ENCODE measurements at places on chromosomes 13 and 19.

DNA sequence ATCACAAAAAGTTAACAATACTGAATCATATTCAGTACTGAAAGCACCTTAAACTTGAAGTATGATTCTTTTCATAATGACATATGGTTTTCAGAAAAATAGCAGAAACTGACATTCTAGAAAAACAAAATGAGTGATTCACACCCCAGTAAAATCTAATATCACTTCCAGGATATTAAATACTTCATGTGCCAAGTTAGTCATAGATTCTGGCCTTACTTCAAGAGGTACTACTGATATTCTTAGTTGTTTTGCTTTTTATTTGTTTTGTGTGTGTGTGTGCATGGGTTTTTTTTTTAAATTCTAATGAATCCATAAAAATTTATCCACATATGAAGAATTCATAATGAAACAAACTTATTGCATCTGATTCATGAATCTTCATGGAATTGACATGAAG lies 207.9 kb upstream of the UFM1 start:
- no peak for DNase-seq

DNA sequence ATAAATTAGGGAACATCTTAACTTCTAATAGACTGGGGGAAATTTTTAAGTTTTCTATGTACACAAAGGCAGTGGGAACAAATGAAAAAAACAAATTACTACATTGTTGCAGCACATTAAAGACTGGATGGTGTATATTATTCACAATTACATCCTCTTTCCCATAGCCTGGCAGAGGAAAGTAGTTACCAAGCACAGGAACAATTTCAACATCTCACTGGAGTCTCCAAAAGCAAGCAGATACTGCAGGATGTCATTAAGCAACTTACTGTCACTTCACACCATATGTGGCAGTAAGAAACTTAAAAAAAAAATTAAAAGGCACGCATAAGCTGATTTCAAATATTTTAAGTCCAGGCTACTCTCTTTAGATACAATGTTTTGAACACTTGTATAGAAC lies 6.4 kb upstream of the EFNB2 start:
- DNase-seq = no peak

DNA sequence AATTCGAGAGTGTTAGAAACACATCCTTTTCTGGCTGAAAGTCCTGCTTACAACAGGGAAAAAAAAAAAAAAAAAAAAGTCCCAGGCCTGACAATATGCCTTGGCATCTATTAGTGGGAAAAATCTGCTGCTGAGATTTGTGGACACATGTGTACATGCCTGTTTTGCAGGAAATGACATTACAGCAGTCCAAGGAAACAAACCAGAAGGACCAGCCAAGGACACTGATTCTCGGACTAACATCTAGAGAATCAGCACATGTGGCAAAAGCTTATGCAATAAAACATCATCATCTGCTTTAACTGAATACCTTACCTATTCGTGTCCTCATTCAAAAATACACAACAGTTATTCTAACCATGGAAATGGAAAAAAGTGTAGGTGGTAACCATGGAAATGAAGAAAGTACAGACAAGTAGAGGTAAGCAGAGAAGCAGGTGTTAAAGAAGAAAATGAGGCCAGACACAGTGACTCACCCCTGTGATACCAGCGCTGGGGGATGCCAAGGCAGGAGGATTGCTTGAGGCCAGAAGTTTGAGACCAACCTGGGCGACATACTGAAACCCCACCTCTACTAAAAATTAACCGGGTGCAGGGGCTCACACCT lies 9.4 kb upstream of the DPY19L3 start:
- no peak for DNase-seq

GRCh38 chr19:31553112-31553845 lies 204.0 kb upstream of the TSHZ3 start:
- DNase-seq = no peak

- no peak for DNase-seq
Observed at GRCh38 chr19:57558525-57558924, 1.1 kb downstream of the ZNF550 start.

DNA sequence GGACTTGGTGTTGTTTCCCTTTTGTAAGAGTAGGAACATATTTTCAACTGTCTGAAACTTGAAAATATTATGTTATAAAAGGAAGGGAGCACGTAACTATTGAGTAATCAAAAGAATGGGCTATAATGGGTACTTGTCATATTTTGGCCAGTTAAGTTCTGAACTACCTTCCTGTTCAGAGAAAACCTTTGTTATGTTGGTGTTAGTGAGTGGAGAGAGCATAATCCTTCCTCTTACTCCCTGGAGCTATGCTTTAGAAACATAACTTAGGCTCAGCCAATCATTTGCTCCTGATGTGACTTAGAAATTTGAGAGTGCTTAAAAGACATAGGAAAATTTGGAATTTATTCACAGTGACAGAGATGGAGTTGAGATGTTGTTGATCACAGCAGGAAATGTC lies 482.5 kb upstream of the SPRY2 start:
- DNase-seq = no peak

- no peak for DNase-seq
Observed at GRCh38 chr19:30386551-30387143, 14.5 kb downstream of the ZNF536 start.

GRCh38 chr19:18428787-18429674 lies 8.9 kb downstream of the ISYNA1 start:
- DNase-seq = no peak

- no peak for DNase-seq
Observed at GRCh38 chr19:17951990-17952976, 14.6 kb upstream of the KCNN1 start.

GRCh38 chr19:38433268-38433733 lies at the start of gene RYR1:
Gene RYR1, plus strand, starts transcription at chr19:38433691. Its CDS starts 139 bp downstream, at chr19:38433830.
- peak; percentile 11 for DNase-seq

DNA sequence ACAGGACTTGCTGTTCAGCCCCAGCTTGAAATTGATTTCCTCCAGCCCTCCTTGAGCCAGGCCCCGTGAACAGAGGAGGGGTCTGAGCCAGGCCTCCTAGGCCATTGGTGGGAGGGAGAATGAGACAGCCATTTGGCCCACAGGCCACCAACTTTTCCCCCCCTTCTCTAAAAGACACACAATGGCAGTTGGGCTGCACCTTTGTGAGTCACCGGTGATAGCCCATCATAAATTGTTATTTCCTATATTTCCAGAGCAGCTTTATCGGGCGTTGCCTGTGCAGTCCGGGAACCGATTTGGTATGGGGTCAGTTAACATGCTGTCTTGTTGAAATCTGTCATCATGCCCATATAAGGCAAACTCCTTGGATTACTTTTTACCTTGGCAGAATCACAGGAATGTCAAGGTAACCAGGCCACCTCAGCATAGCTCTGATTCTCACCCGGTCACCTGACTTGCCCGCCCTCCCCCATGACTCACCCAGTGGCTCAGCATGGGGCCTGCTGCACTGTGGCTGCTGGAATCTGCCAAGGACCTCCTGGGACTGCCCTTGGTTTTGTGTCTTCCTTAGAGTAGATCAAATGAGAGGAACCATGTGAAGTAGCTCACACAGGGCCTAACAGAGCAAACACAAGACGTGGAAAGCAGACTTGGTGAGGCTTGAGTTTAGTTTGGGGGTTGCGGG lies 36.1 kb downstream of the ACTN4 start:
- DNase-seq = peak; percentile 96

DNA sequence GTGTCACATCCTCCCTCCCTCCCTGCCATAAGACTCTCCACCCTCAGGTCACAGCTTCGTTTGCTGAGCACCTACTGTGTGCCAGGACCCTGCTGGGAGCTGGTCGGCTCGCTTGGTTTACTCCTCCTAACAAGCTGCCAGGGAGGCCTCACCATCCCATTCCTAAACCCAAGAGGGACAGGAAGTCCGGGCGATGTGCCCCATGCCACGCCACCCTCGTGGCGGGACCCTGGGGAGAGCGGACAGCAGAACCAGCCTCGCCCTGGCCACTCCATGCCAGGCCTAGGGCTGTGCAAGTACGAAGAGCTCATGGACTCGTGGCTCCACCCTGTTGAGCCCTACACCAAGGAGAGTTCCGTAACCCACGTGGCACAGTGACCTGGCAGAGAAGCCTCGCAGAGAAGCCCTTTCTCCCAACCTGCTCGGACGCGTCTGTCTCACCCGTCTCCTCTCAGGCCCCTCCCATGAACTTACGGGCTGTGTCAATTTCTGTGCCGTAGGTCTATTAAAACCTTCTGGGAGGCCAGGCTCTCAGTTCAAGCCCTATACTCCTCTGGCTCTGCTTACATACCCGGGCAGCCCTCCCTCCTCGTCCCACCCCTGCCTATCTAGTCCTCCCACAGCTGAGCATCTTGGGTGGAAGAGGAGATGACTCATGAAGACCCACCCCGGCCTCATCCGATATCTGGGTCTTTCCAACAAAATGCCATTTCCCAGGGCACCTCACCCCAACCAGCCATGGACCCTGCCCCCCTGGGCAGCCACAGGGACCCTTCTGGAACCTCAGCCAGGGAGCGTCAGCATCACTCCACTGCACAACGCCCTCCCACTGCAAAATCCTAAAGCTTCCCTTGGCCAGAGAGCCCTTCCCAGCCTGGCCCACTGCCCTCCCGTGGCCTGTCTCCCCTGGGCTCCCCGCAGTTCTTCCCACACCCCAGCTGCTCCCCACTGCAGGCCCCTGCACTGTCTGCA lies 2.6 kb downstream of the UBXN6 start:
- DNase-seq = peak; percentile 29

DNA sequence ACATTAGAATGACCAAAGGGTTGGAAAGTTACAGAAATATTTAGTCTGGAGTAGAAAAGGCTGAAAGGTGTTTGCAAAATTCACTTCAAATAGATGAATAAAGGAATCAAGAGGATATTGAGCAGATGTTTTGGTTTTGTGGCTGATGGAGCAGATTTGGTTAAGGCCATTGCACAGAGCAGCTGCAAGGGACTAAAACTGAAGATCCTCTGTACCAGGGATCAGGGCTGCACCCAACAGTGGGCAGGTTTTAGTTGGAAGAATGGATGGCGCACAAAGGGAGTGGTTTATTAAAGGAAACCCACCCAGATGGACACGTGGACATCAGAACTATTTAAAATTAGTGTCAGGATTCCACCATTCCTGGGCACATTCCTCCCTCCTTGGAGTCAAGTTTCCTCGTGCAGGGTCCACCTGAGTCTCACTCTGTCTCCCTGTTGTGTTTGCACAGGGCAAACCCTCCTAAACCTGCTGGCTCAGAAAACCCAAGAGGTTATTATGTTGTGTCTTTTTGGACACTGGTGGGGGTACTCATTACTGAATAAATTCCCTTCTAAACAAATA lies 9.2 kb upstream of the UBAC2 start:
- DNase-seq = no peak

DNA sequence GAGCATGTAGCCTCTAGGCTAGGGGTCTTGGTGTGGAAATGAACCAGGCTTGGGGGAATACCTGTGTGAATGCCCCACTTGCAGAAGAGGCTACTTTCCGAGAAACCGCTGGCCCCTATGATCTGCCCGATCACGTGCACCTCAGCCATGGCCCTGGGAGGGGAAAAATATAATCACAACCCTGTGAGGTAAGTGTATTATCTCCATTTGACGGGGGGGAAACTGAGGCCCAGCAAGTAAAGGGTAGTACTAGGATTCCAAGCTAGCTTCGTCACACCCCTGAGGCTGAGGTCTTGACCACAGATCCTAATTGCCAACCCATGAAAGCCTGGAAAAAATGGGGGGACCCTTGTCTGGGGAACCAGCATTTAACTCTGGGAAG lies 587 bp downstream of the B9D2 start:
- DNase-seq = no peak

GRCh38 chr19:4538601-4538954 lies 1.3 kb downstream of the LRG1 start:
- no peak for DNase-seq

- no peak for DNase-seq
Observed at GRCh38 chr19:50563597-50563996, 4.6 kb downstream of the LRRC4B start.

GRCh38 chr19:9857920-9858746 lies 23.0 kb downstream of the PIN1 start:
- DNase-seq = no peak

GRCh38 chr13:37326334-37326733 lies 220.9 kb upstream of the CSNK1A1L start:
- no peak for DNase-seq

- peak; percentile 59 for DNase-seq
Observed at GRCh38 chr19:2315818-2316353, 7.9 kb upstream of the LINGO3 start.

- no peak for DNase-seq
Observed at GRCh38 chr19:11657307-11657706, 60.0 kb downstream of the ZNF627 start.

DNA sequence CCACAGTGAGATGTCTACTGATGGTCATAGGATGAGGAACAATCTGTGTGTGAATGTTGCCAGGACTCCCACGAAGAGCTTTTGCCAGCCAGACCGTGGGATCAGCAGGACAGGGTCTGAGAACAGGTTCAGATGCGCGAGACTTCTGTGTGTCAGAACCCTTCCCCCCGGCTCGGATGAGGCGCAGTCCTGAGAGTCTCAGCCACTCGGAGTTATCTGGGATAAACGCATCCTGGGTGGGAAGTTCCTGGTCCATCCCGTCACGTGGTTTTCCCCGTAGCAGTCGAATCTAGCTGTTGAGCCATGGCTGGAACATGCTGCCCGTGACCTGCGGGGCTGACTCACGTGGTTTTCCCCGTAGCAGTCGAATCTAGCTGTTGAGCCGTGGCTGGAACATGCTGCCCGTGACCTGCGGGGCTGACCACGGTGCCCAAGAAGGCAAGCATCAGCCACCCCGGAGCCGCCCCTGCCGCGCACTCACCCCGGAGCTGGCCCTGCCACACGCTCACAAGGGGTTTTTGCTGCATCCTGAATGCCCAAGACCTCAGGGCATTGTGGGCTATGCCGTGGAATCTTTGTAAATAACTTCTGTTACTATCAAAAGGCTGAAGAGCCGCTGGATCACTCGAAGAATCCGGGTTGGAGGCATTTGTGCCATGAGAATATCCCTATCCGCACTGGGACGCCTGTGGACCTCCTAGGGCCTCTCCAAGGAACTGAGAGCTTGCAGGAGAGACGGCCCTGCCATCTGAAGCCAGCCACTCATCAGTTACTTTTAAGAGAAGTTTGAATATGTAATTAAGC lies 130.8 kb upstream of the MCF2L start:
- DNase-seq = no peak

GRCh38 chr13:98796798-98797197 lies 44.3 kb upstream of the SLC15A1 start:
- DNase-seq = no peak

- peak; percentile 47 for DNase-seq
Observed at GRCh38 chr19:38736036-38736412, 8.2 kb downstream of the CAPN12 start.

DNA sequence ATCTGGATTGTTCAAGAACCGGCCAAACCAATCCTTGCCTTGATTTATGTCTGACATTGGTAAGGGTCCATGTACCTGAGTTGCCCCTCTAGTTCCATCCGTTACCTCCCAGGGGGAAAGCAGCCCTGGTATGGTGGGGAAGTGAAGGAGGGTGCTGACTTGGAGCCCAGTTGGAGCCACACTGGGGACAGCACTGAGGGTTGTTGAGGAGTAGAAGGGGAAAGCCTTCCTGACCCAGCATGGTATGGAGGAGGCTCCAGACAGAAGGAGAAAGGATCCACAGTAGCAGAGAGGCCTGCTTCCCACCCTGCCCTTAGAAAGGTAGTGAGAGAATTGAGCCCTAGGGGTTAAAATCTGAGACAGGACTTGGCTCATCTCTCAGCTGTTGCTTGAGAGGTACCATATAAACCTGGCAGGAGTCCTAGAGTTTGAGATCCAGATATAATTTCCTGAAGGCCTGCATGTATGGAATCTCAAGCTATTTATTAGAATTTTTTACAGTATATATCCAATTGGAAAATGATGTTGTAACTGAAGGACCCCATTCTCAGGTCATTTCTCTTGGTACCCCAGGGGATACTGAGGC lies 16.7 kb upstream of the FCGBP start:
- no peak for DNase-seq

GRCh38 chr13:41032691-41033376 lies 13.7 kb upstream of the ELF1 start:
- no peak for DNase-seq

- DNase-seq = no peak
Observed at GRCh38 chr13:76848596-76848995, 37.6 kb downstream of the KCTD12 start.

Data from ACHN (cell line).